Cardiac muscle cell (in vitro differentiated cells and primary cell): ENCODE measurements at places on chromosomes 3 and 15. TPM values are rescaled to one million over a fixed set of nuclear protein-coding genes. Genes with fewer than 3 reads are reported as not detected.

DNA sequence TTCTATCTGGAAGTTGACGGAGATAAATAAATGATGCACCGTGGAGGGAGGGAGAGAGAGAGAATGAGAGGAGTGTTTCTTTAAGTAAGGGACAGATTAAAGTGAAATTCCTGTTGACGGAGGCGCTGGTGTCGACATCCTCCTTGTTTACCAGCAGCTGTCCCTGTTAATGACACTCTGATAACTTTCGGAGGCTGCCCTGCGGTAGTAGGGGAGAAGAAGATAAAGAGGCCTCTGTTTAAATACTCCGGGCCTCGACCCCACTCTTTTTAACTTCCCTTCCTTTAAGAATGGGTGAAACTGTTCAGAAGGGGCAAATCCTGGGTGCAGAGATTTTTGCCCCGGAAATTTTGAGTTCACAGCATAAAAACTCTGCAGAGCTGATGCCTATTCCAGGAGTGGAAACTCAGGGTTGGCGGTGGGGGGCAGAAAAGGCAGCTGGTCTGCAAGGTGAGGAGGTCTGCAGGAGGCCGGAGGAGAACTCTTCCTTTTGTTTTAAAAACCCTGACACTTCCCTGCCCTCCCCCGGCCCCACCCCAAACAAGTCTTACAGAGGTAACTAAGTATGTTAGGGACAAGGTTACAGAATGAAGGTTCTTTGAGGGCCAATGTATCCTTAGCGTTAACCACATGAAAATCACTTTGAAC lies 276.6 kb upstream of the NR2F2 start:
- no peak for DNase-seq

DNA sequence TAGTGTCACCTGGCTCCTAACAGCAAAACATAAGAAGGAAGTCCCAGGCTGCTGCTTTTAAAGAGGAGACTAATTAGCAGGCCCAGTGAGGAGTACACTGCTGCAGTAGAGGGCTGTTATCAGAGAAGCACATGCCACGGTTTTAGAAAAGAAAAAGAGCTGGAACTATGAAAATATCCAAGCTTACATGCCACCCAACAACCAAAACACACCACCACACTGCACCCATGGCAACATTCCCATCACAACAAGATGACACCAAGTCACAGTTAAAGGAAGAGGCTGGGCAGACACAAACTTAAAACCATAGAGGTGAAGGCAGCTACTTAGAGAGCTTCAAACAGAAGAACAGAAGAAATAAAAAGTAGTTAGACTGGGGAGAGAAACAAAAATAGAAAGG lies 37.0 kb downstream of the NPTN start:
- peak; percentile 26 for DNase-seq

DNA sequence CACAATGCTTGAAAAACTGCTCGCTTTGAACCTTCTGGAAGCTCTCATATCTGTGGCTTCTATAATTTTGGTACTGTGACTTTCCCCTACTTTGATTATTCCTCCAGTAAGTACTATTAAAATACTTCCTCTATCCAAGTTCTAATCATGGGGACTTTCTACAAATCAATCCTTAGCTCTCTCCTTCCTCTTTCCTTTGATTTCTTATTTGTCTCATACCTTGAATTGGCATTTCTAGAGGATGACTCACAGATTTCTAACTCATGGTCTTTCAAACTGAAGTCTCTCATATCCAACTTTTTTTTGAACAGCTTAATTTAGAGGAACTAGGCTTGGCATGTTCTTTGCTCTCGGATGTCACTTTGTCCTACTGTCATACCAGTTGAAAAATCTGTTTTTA lies 241.8 kb downstream of the TBC1D5 start:
- DNase-seq: no peak

- DNase-seq: no peak
Observed at GRCh38 chr15:28963711-28964081, 77.9 kb downstream of the APBA2 start.

BOC gene
- total RNA-seq: 14.1 and 18.1 TPM in 2 replicates

KBTBD8 gene
- total RNA-seq: 9.9 and 13.8 TPM in 2 replicates
